GM12891 (cell line): ENCODE measurements at places on chromosomes 1 and 21.

- DNase-seq: no peak
Measured at GRCh38 chr1:58497499-58497898, 49.0 kb downstream of the OMA1 start.

- DNase-seq: no peak
Measured at GRCh38 chr1:201489643-201490261, 17.2 kb downstream of the CSRP1 start.

GRCh38 chr1:112387807-112388206 lies 8.2 kb upstream of the CTTNBP2NL start:
- DNase-seq: no peak

GRCh38 chr1:1778663-1779319 lies 521 bp upstream of the NADK start:
- peak; percentile 89 for DNase-seq

- no peak for DNase-seq
Measured at GRCh38 chr1:98565951-98566350, 95.6 kb upstream of the SNX7 start.

GRCh38 chr1:156474966-156475365 lies 25.6 kb downstream of the MEF2D start:
- no peak for DNase-seq

- no peak for DNase-seq
Measured at GRCh38 chr1:219651993-219652392, 39.1 kb upstream of the ZC3H11B start.

- no peak for DNase-seq
Measured at GRCh38 chr1:183218971-183219615, 33.0 kb downstream of the LAMC2 start.

- no peak for DNase-seq
Measured at GRCh38 chr1:184385865-184386311, 941 bp upstream of the C1orf21 start.

DNA sequence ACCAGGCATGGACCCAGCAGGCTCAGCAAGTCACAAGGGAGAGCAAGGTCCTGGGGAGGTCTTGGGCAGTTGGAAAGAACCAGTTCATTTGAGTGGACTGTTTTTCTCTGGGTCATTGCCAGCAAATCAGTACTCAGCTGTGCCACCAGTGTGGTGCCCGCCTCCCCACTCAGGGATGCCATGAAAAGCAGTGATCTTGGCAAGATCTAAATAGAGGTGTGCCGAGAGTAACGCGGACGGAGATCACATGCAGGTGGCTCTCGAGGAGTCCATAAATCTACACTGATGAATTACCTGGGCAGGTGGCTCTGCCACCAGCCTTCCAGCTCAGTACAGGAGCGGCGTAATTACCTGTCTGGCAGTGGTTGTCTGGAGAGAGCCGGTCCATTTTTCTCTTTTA lies 642.2 kb downstream of the PTPRU start:
- DNase-seq: no peak

- no peak for DNase-seq
Measured at GRCh38 chr1:69421286-69421685, 146.4 kb upstream of the LRRC7 start.

DNA sequence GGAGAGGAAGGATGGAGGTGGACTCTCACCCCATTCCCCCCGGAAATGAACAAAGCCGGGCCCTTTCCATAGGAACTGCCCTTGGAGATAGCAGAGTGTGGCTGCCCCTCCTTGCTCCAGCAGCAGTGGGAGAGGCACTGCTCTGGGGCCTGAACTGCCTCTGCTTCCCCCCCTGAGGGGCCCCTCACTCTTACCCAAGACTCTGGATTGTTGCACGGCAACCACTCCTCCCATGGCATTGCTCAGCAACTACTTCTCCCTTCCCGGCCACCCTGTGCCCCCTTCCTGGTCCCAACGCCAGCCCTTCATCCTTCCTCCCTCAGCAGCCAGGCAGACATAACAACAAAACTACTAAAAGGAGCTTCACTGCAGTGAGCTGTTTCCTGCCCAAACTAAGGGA lies 3.0 kb upstream of the ACKR1 start:
- no peak for DNase-seq

DNA sequence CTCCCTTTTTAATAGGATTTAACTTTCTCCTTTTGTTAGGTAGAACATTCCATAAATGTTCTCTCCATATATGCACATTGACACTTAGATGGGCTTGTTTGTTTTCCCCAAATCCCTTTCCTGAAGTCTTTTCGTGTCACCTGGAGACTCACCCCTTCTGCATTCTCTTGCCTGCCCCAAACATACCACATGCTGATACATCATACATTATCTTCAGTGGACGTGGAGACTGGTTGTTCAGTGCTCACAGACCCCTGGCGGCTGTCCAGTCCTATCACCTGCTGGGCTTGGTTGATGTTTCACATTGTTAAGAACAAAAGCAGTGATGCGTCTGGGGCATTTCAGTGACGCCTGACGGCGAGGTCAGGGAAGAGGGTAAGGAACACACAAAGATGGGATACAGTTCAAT lies 22.2 kb downstream of the FMOD start:
- DNase-seq: no peak

GRCh38 chr1:184823080-184823479 lies 68.4 kb upstream of the EDEM3 start:
- no peak for DNase-seq

- no peak for DNase-seq
Measured at GRCh38 chr1:199151634-199152425, 513.0 kb downstream of the PTPRC start.

- DNase-seq: no peak
Measured at GRCh38 chr1:88897070-88897730, 5.8 kb upstream of the GTF2B start.

DNA sequence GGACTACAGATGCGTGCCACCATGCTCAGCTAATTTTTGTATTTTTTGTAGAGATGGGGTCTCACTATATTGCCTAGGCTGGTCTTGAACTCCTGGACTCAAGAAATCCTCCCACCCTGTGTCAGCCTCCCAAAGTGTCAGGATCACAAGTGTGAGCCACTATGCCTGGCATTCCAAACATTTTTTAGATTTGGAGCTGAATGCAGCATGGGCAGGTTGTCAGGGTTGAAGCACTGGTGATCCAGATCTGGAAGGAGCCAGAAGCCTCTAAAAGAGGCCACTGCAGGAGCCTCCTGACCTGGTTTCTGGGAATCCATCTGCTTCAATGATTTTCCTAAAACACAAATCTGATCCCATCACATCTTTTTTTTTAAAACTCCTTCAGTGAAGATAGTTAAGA lies 1.8 kb upstream of the CTPS1 start:
- DNase-seq: no peak

DNA sequence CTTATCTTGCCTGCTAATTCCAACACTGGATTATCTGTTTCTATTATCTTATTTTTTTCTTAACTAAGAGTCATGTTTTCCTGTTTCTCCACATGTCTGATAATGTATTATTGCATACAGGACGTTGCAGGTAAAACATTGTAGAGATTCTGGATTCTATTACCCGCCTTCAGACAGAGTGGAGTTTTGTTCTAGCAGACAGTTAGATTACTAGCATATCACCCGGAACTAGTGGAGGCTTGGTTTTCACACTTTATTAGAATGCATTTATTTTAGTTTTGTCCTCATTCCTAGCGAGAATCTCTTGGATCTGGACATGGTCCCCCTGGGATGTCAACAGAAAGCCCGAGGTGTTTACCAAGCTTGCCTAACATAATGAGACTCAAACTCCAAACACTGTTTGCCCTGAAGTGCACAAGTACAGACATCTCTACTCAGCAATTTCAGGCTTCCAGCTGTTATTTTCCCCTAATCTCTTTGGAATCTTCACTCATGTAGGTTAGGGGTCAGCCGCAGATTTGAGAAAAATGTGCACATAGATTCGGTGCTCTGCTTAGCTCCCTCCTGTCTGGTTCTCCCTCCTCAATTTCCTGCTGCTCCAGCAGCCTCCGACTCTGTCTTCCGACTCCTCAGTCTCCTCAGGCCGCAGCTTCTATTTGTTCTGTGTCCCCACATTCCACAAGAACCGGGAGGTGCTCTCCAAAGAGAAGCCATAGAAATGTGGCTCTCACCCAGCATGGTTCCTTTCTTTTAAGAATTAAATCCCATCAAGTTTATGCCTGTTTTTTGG lies 36.8 kb upstream of the PTPRF start:
- no peak for DNase-seq

- no peak for DNase-seq
Measured at GRCh38 chr1:118914379-118915161, 73.6 kb downstream of the TBX15 start.

DNA sequence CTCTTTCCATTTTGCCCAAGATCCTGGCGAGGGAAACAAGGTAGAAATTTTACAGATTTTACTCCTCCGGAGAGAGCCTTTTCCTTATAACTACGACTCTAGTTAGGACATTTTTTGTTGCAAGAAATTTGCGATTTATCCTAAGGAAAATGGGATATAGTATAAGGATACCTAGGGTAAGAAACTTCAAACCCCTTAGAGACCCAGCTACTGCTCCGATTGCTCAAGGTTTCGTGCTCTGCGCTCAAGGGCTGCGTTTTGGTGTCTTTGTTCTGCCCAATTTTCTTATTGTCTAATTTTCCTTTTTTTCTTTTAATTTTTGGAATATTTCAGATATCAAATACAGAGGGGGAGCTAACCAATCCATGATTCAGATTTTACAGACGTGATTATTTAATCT lies 1.5 kb downstream of the TTC3 start:
- no peak for DNase-seq

GRCh38 chr1:186611156-186611555 lies 69.1 kb downstream of the PTGS2 start:
- DNase-seq: no peak

DNA sequence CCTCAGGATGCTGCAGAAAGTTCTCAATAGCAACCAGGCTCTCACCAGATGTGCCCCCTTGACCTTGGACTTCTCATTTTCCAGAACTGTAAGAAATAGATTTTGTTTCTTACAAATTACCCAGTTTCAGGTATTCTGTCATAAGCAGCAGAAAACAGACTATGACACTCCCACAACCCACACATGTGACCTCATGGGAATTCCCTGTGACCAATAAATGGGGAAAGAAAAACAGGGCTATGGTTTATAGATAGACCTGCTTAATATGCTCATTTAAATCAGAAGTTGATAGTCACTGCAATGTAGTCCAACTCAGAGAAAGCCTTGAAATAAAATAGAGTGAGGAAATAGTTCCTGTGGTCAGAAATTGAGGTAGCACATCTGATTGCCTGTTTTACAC lies 380.9 kb upstream of the PTBP2 start:
- DNase-seq: no peak

- DNase-seq: no peak
Measured at GRCh38 chr1:19443326-19443725, 42.0 kb downstream of the CAPZB start.

GRCh38 chr21:17343055-17343454 lies 169.8 kb upstream of the CXADR start:
- DNase-seq: no peak

DNA sequence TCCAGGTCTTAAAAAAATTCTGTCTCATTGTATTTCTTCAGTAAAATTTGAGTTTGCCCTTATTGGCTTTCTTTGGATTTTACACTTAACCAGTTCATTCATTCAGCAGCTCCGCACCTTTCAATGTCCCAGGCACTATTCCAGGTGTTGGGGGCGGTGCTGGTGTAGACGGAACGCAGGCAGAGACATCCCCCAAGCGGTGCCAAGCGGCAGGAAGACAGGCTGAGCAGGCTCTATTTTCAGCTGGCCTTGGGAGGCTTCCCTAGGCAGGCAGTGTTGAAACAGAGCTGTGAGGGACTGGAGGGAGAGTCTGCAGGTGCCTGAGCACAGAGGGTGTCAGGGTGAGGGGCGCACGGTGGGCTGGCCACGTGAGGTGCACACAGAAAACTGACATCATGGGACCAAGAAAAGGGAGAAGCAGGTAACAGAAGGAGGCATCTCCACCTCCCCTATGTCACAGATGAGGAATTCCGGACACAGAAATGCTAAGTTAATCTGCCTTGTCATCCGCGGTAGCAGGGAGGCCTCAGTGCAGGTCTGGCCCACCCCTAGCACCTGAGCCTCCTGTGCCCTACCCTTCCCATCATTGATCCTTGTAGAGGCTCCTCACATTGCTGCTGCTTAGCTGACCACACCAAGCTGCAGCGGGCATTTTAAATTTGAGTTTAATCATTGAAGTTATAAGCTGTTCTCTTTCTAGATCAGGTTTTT lies 40.8 kb downstream of the SLC37A1 start:
- DNase-seq: no peak

DNA sequence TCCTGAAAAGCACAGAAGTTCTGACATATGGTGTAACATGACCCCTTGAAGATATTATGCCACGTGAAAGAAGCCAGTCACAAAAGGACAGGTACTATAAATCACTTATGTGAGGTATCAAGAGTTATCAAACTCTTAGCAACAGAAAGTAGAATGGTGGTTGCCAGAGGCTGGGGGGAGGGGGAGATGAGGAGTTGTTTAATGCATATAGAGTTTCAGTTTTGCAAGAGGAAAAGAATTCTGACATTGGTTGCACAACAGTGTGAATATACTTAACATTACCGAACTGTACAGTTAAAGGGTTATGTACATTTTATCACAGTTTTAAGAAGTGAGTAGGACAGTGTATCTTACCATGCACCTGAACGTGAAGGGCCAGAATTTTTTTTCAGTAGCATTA lies 80.0 kb downstream of the USP25 start:
- no peak for DNase-seq

- DNase-seq: no peak
Measured at GRCh38 chr1:167013108-167013929, 24.2 kb downstream of the MAEL start.

DNA sequence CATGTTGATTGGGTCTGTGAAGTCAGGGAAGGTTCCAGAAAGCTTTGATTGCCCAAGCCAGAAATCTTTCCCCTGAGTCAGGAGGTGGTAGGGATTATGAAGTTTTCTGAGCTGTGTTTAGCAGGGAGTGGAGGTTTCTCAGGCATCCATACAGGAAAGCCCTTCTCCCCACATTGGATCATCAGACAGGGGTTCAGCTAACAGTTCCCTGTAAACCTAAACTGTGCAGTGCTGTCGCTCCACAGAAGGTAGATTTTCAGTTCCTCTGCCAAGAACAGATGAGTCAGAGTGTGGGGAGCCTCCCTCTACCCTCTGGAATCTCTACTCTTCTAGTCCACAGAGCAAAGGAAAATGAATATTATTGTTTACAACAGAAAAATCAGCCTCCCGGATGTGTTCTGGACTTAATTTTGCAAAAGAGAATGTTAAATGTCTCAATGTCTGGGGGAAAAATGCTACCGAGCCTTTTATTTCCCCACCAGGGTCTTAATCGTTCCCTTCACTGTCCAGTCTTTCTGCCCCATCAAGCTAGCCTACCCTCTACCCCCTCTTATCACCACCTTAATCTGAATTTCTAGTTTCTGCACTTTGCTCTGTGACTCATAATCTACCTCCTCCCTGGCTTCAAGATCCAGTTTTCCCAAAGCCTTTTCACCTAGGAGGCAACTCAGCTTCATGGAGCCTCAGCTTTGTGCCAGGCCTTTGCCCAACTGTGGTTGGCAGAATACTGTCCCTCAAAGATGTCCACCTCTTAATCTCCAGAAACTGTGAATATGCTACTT lies 355.6 kb downstream of the PRDM2 start:
- no peak for DNase-seq

GRCh38 chr1:210264496-210265380 lies 32.1 kb downstream of the SERTAD4 start:
- DNase-seq: no peak
